ENCODE measurements at places on chromosomes 4 and X.

- DNase-seq = no peak
Measured at GRCh38 chrX:101605728-101606127, 12.1 kb downstream of the ARMCX6 start.

DNA sequence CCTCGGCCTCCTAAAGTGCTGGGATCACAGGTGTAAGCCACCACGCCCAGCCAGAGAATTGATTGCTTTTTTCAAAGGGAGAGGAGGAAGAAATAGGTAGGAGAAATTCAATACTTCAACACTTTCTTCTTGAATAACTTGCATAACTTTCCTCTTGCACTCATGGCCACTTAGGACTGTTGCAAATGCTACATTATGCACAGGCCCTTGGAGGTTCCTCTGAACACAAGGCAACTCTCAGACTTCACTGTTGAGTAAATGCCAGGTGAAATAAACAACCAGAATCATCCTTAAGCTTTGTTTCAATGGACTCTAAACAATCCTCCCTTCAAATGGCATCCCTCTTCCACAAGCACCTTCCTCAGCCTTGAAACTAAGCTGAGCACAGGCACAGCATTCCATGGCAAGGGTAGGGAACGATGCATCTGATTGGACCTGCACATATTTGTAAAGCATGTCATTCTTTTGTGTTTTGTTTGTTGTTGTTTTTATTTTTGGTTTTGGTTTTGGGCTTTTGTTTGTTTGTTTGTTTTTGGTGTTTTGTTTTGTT is 28.1 kb downstream of the CORIN start:
- DNase-seq = no peak

DNA sequence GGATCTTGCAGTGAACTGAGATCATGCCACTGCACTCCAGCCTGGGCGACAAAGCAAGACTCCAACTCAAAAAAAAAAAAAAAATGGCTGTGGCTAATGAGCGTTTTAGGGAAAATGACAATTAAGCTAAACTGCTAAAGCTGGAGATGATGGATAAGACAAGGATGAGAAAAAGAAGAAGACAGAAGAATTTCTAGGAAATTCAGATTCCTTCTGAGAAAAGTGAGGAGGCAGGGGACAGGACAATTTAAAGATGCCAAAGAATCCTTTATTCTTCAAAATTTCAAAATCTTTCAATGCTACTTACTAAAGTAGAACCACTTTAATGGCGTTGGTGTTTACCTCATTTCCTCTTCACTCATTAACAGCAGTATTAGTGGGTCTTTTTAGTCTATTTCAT is 7.7 kb downstream of the PALLD start:
- no peak for DNase-seq

DNA sequence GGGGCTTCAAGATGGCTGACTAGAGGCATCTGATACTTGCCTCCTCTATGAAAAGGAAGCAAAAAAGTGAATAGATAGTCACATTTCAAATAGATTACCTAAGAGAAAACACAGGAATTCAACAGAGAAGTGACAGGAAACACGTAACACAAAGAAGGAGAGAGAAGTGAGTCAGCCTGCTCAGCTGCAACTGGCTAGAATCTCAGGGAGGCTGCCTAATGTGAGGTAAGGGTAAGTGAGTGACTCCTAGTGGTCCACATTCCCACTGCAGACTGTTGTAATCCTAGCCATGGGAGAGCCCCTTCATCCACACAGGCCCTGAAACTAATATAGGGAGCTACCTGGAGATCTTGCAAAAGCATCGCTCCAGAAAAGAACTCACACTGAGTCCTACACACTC is 179.2 kb downstream of the SLC7A11 start:
- DNase-seq = no peak

DNA sequence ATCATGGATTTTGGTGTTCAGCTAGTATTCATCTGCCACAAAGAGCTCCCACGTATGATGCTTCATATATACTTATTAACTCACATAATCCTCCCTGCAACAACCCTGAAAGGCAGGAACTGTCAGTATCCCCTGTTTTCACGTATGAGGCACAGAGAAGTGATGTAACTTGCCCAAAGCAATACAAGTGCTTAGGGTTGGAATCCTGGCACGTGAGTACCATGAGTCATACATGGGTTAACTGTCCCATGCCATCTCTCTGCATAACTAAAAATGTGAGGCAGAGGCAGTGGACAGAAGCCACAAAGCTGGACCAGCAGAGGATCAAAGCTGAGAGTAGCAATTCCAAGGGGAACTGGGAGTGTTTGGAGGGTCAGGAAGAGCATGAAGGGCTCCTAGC is 35.7 kb upstream of the EGFL6 start:
- DNase-seq = no peak

GRCh38 chr4:71697031-71697430 is 86.8 kb downstream of the GC start:
- DNase-seq = no peak

DNA sequence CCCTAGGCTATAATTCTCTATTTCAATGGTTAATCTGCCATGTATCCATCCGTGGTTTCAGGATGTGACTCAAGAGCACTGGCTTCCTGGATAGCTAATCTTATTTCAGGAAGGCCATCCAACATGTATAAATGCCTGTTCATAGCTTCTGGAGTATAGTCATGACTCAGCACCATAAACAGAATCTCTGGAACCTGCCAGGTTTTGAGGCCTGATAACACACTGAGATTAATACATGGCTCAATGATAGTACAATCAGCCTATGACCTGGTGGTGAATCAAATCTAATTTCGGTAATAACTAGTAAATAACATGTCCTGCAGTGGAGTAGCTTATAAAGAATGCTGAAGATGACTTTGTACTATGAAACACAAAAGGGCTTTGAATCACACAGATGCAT is 5.7 kb upstream of the IL13RA2 start:
- no peak for DNase-seq

DNA sequence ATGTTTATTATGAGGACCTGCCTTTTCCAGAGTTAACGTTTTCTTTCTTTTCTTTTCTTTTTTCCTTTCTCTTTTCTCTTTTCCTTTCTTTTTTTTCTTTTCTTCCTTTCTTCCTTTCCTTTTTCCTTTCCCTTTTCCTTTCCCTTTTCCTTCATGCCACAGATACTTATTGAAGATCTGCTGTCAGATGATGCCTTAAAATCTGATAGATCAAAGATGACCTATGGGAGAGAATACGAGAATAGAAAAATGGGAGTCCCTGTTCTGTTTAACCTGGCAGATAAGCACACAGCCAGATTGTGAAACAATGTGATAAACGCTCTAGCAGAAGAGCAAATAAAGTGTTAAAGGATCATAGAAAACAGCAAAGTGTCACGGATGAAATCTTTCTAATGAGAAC is 38.9 kb downstream of the AFF1 start:
- no peak for DNase-seq

DNA sequence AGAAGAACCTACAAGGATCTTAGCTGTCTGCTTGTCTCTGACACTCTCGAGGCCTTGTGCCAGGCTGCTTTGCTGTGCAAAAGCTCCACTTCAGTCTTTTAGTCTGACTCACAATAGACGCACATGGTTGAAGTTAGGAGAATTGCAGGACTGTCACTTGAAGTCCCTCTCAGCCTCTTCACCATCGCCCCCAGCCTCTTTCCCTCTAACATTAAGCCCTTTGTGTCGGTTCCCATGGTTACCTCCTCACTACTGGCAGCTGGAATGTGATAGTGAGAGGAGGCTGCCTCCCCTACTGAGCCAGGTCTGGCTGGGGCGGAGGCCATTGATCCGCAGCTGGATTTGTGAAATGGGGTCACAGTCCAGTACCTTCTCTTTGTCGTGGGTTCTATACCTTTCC is 201.8 kb downstream of the SOWAHB start:
- no peak for DNase-seq

DNA sequence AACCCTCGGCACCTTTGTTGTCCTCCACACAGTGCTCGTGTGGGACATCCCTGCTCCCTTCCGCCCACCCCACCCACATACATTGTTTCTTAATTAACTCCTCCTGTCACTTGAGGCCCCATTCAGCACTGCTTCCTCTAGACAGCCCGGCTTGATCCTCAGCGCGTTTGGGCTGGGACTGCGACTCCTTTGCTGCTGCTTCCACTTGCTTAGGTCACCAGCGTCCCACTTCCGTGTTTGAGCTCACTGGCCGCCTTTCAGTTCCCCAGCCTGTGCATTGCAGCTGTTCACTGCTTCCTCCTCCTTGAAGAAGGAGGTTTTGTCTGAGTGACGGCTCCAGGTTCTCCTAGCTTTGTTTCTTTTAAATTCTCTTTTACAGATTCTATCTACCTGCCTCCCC is 16.1 kb downstream of the RNF4 start:
- no peak for DNase-seq

DNA sequence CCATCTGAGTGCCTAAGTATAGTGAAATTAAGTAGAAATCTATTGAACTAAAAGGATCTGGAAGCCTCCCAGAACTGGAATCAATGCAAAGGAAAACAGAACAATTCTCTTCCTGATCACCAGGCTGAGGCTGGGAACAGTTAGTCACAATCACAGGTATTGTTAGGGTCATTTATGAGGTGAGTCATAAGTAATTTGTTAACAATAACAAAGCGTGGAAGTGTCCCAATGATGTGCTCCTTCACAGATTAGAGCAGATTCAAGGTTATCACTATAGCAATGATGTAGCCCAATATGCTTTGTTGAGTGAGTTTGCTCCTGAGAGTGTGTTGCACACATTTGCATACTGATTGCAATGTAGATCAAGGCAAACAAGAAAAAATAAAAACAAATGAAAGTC is 228.1 kb downstream of the ZNF674 start:
- no peak for DNase-seq

DNA sequence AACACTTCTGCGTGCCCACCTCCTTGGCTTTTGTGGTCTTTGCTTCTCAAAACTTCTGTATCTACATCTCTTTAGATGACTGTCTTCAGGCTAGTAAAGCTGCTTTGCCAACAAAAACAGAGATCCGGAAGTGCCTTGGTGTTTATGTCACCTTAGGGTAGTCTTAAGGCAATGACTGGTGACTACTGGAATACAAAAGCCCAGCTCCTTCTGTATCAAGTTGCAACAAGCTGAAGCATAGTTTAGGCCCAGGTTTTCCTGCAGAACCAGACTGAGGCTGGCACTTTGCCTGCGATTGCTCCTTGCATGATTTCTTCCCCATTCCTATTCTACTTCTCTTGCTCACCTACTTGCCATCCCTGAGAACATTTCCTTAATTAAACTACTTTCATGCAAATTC is 333.8 kb downstream of the DMD start:
- DNase-seq = no peak

- no peak for DNase-seq
Measured at GRCh38 chr4:2643555-2643954, 107.1 kb downstream of the FAM193A start.

GRCh38 chr4:144902614-144903013 is 195.4 kb downstream of the ANAPC10 start:
- DNase-seq = no peak

Data from occipital lobe (tissue), 3 donors.